Endodermal cell (in vitro differentiated cells): ENCODE measurements at places on chromosomes 5 and 9.

GRCh38 chr5:151810897-151811296, 39.1 kb downstream of the G3BP1 start:
- no peak for DNase-seq
- no peaks in the 10 kb centered on the region for H3K27me3 ChIP-seq
- H3K4me3 ChIP-seq: no peak overlapping the region
- H3K27ac ChIP-seq: no peak overlapping the region

- no peak overlapping the region for H3K4me3 ChIP-seq
- H3K27me3 ChIP-seq: no peaks in the 10 kb centered on the region
- no peaks in the 10 kb centered on the region for H3K4me1 ChIP-seq
- H3K36me3 ChIP-seq: peaks cover 58% of the 10 kb centered on the region
Observed at GRCh38 chr9:129125478-129125877, 14.3 kb downstream of the PTPA start.

DNA sequence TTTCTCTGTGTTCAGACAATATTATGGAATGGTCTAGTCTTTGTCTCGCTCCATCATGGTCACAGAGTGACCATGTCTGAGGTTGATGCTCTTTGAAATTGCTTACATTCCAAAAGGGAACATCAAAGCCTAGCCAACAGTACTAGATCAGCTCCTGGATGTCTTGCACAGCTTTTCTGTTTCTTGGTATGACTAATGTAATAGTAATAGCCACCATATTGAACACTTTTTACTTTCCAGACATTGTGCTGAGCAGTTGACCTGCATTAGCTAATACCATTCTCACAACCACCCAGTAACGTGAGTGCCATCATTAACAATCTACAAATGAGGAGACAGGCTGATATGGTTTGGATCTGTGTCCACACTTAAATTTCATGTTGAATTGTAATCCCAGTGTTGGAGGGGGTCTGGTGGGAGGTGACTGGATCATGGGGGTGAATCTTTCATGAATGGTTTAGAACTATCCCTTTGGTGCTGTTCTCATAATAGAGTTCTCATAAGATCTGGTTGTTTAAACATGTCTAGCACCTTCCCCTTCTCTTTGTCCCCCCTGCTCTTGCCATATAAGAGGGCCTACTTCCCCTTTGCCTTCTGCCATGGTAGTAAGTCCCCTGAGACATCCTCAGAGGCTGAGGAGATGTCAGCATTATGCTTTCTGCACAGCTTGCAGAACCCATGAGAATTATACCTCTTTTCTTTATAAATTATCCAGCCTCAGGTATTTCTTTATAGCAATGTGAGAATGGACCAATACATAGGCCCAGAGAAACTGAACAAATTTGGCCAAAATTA, 577.5 kb upstream of the CLINT1 start:
- H3K4me3 ChIP-seq: no peak overlapping the region
- H3K36me3 ChIP-seq: no peaks in the 10 kb centered on the region
- H3K27ac ChIP-seq: no peak overlapping the region
- DNase-seq: no peak
- no peaks in the 10 kb centered on the region for H3K4me1 ChIP-seq
- H3K27me3 ChIP-seq: no peaks in the 10 kb centered on the region

DNA sequence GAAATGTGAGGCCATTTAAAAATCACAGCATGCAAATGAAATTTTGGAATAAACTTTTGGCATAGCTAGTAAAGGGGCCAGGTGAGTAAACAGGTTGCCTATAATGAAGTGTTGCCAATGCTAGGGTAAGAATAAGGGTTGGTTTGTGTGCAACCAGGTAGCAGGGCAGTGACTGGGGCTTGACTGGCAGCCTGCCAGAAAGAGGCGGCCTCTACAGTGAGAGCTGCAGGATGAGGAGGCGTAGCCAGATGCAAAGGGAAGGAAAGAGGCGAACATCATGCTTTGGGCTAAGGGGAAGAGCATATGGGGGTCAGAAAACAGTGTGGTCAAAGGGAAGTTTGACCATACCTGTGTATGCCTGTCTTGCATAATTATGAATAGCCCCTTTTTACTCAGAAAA, 70.6 kb downstream of the MAST4 start:
- no peaks in the 10 kb centered on the region for H3K27me3 ChIP-seq
- no peaks in the 10 kb centered on the region for H3K36me3 ChIP-seq
- no peaks in the 10 kb centered on the region for H3K4me1 ChIP-seq

GRCh38 chr5:24222876-24223275, 421.9 kb downstream of the CDH10 start:
- no peak overlapping the region for H3K4me3 ChIP-seq
- H3K4me1 ChIP-seq: no peaks in the 10 kb centered on the region
- H3K27ac ChIP-seq: no peak overlapping the region
- H3K27me3 ChIP-seq: no peaks in the 10 kb centered on the region

GRCh38 chr9:136850866-136851775, 1.0 kb upstream of the MAMDC4 start:
- H3K27me3 ChIP-seq: no peaks in the 10 kb centered on the region
- DNase-seq: peak; percentile 53
- peaks cover 10% of the 10 kb centered on the region for H3K36me3 ChIP-seq
- no peak overlapping the region for H3K4me3 ChIP-seq
- H3K4me1 ChIP-seq: peaks cover 8% of the 10 kb centered on the region

DNA sequence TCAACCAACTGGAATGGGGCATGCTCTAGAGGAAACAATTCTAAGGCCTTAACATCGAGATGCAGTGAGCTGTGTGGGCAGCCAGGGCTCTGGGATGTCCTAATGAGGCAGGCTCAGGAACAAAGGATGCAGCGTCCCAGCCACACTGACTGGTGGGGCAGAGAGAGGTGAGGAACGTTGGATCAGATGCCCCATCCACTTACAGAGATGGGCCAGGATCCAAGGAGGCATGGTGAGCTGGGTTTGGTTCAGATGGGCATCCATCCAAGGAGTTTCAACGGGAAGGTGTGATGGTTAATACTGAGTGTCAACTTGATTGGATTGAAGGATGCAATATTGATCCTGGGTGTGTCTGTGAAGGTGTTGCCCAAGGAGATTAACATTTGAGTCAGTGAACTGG, 15.5 kb upstream of the MARCHF6 start:
- H3K4me1 ChIP-seq: no peaks in the 10 kb centered on the region
- no peak overlapping the region for H3K27ac ChIP-seq
- H3K27me3 ChIP-seq: peaks cover 29% of the 10 kb centered on the region
- no peak overlapping the region for H3K4me3 ChIP-seq
- DNase-seq: no peak

GRCh38 chr9:80378669-80379293, 807.0 kb downstream of the TLE4 start:
- H3K27me3 ChIP-seq: no peaks in the 10 kb centered on the region
- no peaks in the 10 kb centered on the region for H3K36me3 ChIP-seq
- no peak overlapping the region for H3K4me3 ChIP-seq
- DNase-seq: no peak
- H3K27ac ChIP-seq: no peak overlapping the region

DNA sequence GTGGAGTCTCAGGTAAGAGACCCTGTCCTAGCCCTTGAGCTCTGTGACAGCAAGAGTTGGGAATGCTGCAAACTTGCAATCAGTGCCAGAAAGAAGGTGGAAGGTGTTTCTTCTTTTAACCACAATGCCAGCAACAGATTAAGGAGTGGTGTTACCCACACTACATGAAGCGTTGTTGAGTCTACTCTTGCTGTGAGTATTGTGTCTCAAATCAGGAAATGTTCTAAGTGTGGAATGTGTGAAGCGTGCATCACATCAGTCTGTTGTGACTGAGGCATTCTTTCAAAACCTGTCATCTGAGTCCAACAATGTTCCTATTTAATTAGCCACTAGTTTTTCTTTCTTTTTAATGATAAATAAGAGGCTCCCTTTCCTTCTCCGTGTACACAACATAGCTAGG, 2.9 kb upstream of the LURAP1L start:
- H3K36me3 ChIP-seq: no peaks in the 10 kb centered on the region
- H3K27me3 ChIP-seq: peaks cover 14% of the 10 kb centered on the region
- no peak overlapping the region for H3K4me3 ChIP-seq
- DNase-seq: no peak
- H3K27ac ChIP-seq: no peak overlapping the region
